GM18507 (cell line): ENCODE measurements at places on chromosomes 5 and 9.

DNA sequence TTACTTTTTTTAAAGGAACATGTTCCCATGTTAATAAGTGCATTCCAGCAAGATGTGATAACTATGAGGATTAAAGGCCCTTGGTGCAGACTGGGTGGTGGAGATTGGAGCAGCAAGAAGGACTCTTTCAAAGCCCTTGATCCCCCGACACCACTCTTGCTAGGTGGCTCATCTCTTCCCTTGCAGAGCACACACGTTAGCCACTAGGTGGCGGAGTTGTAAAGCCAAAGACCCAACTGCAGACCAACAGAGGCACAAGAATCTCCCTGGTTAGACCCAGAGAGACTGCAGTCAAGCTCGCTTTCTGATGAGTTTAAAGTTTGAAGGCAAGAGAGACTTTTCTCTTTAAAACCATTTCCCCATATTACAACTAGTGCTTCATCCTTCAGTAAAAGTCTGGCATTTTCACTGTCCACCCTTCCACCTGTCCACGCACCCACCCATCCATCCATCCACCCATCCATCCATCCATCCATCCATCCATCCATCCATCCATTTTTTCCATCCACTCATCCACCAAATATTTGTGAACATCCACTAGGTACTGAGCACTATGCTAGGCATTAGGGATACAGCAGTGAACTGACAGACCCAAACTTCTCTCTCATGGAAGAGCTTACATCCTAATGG lies 226.9 kb downstream of the MSX2 start:
- DNase-seq = peak; percentile 55

GRCh38 chr5:9207817-9208418 lies 338.0 kb downstream of the SEMA5A start:
- DNase-seq = no peak

DNA sequence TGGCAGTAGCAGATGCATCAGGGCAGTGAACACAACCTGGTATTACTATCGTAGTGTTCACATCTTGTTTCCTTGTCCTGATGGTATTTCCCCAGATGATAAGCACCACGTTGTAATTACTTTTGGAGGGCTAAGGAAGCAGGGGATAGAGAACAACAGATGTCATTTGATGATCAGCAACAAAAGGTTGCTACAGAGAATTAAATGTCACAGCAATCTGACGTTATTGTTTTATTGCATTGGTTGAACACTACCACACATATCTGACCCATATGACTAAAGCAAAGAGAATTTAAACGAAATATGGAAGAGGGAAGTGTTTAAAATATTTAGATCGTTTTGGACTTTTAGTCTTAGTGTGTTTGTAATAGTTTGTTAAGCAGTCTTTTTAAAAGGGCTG lies 408.3 kb downstream of the SH3GL2 start:
- DNase-seq = no peak

GRCh38 chr9:127629468-127630081 lies 17.5 kb downstream of the STXBP1 start:
- DNase-seq = no peak

GRCh38 chr9:115213818-115214334 lies 95.9 kb upstream of the TNC start:
- DNase-seq = no peak

- DNase-seq = no peak
These were observed 17.2 kb upstream of the HK3 start for GRCh38 chr5:176916337-176916736.

DNA sequence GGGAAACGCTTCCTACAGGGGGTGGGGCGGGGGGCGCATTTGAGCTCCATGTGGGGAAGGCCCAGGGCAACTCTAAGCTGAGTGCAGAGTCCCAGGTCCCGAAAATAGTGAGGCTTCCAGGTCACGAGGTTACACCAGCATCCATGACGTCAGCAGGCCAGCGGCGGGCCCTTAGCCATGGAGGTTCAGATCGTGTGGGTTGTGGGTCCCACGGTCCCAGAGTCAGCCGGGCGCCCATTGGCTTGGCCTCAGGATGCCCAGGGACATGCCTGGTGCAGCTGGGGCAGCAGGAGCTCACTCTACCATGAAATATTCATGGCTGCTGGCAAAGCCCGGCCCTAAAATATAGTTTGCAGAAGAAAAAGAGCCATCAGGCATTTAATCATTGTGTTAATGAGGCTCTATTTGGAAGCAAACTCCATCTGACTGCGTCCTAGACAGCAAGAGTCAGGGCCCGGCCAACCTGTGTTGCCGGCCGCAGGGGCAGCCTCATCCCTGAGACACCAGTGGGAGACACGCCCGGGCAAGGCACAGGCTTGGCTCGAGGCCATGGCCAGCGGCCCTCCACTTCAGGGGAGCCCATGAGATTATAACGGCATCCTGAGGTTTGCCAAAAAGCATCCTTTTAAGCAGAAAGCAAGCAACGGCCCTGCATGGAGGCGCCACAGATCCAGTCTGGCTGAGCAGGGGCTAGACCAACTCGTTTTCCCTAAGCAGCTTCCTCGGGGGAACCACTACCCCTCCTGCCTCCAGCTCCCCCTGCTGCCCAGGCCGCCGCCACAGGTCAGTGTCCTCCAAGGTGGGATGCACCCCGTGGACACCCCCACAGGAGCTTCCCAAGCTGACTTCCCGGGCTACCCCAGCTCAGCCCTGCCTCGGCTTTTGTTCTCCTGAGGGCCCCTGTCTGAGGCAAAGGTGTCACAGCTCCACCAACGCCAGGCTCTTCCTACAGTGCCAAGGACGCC lies 108.9 kb upstream of the PPP1R26 start:
- no peak for DNase-seq

DNA sequence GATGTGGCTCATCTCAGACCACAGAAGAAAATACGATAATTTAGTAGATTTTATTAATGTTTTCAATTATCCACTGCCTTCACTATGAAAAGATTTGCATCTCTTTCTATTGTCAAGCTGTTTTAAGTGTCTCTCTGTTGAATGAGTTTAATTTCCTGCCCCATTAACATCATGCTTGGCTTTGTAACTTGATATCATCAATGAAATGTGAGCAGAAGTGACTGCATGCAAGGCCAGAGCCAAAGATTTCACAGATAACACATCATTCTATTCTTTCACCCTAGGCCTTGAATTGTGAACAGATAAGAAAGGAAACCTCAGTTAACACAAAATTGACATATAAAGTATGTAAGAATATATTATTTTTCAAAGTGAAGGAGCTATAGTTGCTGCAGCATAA lies 986.4 kb upstream of the CDH18 start:
- DNase-seq = no peak

DNA sequence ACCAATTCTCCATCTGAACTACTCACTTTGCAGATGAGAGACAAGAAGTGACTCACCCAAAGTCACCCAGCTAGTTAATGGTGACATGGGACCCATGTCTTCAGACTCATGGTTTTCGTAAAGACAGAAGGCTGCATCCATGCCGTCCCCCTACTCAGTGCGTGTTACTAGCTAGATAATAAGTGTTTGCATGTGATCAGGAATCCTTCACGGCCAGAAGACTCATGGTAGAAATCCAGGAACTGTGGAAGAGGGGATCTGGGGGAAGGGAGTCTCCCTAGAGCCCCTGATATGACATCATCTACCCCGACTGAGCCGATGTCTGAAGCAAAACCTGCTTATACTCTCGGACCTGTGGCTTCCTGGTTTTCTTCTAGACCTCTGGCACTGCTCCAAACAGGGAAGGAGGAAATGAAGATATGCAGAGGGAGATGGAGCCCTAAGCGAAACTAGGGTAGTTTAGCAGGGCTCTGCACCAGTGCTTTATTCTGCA lies 3.3 kb downstream of the RNF183 start:
- DNase-seq = no peak

GRCh38 chr5:158127536-158127935 lies 268.6 kb upstream of the CLINT1 start:
- no peak for DNase-seq

DNA sequence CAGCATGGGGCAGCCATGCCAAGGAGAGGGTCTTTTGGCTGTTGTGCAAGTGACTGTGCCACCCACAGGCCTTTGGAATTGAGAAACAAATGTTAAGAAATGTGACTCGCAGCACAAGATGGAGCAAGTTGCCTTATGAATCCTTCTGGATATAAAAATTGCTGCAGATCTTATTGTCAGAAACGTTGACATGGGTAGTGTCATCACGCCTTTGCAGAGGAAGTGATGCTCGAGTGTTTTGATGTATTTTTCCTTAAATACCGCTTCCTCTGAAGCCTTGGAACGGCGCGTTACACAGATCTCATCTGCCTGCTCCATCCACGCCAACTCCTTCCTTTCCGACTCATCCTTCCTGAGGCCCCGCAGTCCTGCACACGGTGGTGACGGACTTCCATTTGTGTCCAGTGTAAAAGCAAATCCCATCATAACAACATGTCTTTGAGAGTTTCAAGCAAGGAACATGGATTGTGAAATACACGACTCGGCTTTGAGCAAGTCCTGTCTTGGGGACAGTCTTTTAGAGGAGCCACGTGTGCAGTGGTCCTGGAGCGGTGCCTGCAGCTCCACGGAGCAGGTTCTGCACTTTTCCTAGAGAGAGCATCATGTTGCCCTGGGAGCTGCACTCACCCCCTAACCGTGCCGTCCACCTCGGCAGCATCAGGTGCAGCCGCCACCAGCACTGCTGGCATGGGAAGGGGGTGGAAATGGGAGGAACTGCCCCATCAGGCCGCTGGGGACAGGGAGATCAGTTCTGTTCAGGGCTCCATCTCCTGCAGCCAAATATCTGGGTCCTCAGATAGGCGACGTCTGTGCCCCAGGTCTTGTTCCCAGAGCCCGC lies 15.1 kb downstream of the ROPN1L start:
- DNase-seq = no peak

DNA sequence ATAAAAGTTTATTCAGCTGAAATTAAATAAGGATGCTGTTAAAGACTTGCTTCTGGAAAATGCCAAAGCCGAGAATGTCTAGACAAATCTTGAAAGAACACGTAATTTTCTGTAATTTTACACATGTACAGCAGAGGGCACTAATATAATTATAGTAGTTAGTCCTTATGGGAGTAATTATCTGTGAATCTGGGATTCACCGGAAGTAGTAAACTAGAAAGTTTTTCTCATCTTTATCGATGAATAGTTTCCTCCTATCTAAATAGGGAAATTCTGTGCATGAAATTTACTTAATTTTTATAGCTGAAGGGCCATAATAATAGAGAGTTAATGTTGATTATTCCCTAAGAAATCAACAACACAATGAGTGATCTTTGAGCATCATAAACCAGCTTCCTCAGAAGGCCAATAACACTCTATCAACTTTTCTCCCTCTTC lies 18.4 kb upstream of the CNTLN start:
- no peak for DNase-seq

- DNase-seq = no peak
These were observed 2.3 kb upstream of the IARS1 start for GRCh38 chr9:92295827-92296258.

- DNase-seq = no peak
These were observed 68.4 kb upstream of the RAPGEF1 start for GRCh38 chr9:131808291-131808690.

DNA sequence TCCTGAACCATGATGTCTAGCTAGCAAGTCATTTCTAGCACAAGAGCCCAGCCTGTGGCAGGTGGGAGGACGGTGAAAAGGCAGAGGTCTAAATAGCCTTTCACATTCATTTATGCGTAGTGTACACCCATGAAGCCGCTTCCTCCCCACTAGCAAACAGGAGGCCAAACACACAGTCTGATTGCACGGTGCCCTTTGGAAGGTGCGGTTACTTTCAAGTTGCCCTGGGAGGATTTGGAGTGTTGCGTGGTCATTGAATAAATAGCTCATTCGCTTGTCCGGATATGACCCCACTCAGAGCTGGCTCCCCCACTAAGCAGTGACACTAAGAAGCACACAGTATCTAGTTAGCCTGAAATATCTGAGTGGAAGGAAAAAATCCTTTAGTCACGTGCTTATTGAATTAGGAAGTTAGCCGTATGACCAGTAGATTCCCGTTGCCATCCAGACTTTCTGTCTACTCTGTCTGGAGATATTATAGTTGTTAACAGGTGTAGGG lies 664 bp upstream of the ARSB start:
- peak; percentile 22 for DNase-seq

DNA sequence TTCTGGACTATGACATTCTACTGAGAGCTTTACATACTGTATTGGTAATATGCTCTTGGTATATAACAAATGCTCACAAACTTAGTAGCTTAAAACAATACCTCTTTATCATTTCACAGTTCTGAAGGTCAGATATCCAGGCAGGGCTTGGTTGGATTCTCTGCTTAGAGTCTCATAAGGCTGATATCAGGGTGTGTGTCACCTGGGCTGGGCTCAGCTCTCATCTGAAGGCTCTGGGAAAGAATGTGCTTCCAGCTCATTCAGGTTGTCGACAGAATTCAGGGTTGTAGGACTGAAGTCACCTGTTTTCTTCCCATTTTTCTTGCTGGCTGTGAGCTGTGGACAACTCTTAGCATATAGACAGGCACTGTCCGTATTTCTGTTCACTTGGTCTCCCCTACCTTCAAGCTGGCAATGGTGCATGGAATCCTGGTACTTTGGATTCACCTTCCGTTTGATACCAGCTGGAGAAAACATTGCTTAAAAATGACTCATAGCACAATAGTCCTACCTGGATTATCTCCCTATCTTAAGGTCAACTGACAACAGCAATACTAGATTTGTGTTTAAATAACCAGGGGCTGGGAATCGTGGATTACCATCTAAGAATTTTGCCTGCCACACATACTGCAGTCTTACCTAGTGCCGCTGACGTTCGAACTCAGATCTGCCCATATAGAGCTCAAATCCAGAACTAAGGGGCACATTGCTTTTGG lies 69.2 kb downstream of the RCL1 start:
- DNase-seq = no peak
